ENCODE measurements at places on chromosomes 16 and 17.
A peak's percentile ranks its signal among the peaks of the same experiment; 100 is the strongest.

- no peak for ATAC-seq
Observed at GRCh38 chr16:10080051-10080772, 102.0 kb downstream of the GRIN2A start.

GRCh38 chr16:86584726-86585721 is 6.7 kb downstream of the FOXL1 start:
- no peak for ATAC-seq

GRCh38 chr16:69111876-69112230 is 6.4 kb downstream of the HAS3 start:
- ATAC-seq = no peak

DNA sequence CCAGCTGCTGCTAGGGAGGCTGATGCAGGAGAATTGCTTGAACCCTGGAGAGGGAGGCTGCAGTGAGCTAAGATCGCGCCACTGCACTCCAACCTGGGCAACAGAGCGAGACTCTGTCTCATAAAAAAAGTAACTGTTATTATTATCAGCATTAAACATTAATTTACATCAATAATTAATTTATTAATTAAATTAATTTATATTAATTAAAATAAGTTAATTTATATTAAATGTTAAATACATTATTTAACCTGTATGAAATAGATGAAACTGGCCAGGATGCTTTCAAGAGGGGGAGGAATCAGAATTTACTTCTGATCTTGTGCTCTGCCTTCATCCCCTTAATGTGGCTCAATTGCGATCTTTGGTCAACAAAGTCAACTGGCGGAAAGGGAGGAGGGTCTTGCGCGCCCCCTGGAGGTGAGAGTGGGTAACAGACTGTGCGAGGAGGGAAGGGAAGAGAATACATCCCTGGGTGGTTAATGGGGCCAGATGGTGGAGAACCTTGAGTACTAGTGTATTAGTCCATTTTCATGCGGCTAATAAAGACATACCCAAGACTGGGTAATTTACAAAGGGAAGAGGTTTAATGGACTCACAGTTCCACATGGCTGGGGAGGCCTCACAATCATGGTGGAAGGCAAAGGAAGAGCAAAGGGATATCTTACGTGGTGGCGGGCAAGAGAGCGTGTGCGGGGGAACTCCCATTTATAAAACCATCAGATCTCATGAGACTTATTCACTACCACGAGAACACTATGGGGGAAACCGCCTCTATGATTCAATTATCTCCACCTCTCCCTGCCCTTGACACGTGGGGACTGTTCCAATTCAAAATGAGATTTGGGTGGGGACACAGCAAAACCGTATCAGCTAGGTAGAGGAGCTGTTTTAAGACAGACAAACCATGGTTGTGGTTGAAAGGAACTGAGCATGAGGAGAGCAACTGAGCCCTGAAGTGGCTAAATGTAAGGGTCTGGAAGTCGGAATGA is 15.7 kb upstream of the CPPED1 start:
- ATAC-seq = peak; percentile 83

DNA sequence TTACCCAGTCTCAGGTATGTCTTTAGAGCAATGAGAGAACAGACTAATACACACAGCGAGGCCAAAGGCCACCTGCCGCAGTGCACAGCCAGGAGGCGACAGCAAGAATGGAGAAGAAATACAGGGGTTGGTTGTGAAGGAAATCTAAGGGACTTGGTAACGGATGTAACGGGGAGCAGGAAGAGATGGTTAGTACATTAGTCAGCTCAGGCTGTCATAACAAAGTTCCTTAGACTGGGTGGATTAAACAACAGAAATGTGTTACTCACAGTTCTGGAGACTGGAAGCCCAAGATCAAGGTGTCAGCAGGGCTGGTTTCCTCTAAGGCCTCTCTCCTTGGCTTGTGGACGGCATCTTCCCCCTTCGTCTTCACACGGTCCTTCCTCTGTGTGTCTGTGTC is 47.1 kb downstream of the TVP23C start:
- no peak for ATAC-seq

GRCh38 chr16:77539421-77540034 is 104.7 kb upstream of the ADAMTS18 start:
- ATAC-seq = no peak

DNA sequence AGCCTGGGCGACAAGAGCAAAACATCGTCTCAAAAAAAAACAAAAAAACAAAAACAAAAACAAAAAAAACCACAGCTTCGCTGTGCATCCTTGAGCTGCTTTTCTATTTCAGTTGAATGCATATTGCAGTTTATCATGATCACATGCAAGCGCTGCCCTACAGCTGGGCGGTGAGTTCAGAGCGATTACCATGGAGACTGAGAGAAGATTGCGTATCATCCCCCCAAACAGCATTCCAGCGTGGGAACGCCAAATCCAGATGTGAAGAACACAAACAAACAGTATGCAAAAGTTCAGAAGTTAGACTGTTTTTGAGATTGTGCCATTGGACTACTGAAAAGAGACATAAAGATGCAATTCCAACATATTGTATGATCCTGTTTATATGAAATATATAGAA is 15.1 kb upstream of the SLC52A1 start:
- no peak for ATAC-seq

- ATAC-seq = no peak
Observed at GRCh38 chr16:66682271-66682670, 14.3 kb downstream of the CMTM4 start.

DNA sequence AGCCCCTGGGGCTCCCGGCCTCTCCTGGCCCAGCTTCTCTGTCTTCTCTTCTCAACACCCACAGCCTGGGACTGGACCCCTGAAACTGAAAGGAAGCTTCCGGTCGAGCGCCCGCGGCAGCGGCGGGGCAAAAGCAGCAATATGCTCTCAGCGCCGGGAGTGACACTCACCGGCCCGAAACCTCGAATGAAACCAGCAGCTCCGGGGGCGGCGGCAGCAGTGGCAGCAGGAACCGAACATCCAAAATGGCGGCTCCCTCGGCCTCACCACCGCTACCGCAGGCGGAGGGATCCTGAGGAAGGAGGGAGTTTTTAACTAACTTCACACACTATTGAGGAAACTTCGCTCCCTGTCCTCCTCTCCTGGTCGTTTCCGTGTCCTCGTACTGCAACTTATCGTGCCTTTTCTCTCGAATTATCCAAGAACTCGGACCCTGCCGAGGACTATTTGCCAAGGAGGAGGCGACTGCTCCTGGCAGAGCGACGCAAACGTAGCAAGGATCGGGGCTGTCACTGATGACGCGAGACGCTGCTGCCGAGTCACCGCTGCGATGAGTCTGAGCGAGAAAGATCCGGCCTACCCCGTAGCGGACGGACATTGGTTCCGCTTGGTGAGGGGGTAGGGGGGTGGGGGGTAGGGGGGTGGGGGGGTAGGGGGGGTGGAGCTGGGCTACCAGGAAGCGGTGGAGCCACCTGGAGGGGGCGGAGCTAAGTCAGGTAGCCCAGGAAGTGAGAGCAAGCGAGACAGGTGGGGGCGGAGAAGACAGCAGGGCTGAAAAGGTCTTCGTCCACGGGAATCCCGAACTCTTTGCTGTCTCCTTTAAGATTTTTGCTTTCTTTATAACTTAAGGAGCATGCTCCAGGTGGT is at the start of gene AP1G1:
Gene AP1G1 (minus strand): TSS at position 242 of the 867 bp plus-strand sequence. CDS start 19,355 bp downstream, outside the sequence.
- peak; percentile 89 for ATAC-seq

DNA sequence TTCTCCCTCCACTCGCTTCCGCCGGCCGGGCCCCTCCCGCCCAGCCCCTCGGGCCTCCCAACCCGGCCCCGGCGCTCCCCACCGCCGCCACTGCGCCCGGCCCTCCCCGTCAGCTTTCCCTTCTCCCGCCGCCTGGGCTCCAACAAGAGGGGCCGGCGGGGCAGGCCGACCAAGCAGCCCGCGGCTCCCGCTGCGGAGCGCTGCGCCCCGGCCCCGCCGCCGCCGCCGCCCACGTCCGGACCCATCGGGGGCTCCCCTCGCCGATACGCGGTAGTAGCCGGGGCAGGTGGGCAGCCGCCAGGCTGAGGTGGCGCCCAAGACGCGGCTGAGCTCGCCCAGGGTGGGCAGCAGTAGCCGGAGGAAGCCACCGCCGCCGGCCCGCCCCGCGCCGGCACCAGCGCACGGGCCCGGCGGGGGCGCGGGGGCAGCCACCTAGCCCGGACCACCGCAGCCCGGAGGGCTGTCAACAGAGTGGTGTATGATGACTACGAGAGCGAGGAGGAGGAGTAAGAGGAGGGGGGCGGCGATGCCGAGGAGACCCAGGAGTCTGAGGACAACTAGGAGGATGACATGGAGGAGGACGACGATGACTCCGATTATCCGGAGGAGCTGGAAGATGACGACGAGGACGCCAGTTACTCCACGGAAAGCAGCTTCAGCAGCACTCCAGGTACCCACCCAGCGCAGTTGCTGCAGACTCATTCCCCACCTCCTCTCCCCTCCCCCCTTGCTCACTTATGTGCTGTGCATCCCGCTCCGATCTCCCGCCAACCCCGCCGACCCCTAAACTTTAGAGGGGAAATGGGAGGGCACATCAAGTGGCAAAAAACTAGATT is 498 bp downstream of the LRRC37B start:
- peak; percentile 59 for ATAC-seq

DNA sequence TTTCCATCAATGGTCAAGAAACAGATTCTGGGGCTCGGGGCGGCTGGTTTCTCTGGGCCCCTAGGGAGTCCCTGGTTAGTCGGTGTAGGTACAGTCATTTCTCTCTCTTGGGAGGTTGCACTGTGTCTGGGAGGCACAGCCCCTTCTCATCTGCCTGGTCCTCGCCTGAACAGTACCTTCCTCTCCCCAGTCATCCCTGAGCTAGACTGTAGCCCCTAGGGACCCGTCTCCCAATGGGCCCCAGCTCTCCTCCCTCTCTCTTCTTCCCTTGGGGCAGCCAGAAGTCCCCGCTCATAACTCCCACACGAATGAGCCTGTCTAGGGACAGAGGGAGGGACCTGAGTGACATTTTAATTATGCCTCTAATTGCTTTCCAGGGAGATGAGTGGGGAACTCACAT is 20.2 kb upstream of the CPSF4L start:
- ATAC-seq = no peak

DNA sequence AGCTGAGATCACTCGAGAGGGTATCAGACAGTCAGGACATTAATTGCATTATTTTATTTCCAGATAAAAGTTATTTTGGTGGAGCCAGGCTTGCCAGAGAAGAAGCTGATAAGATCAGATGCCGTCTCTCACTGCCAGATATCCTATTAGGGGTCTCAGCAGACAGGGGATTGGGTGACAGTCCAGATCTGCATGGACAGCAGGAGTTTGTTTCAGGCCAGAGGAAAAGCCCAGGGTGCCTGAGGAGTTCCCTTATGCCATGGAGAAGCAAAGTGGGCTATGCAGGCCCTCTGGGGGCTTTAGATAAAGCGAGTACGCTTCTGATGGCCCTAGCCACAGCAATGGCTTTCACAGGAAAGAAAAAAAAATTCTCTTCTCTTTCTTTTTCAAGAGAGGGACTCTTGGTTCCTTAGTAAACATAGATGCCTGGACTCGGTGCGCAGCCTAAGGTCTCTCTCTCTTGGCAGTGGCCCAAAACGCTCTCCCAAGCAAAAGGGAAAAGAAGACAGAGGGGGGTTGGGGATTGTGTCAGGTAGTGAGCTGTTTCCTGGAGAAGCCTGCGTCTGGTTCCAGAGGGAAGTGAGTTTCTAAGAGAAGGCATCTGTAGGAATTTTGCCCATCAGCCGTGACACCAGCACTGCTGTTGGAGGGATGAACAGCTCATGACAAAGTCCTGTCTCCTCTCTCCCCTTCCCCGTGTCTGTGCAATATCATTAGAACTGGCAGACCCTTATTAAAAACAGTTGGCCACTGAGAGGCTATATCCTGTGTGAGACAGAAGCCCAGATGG is 166.3 kb upstream of the FOXF1 start:
- no peak for ATAC-seq

GRCh38 chr17:752620-753219 is 656 bp upstream of the GEMIN4 start:
- ATAC-seq = peak; percentile 0

DNA sequence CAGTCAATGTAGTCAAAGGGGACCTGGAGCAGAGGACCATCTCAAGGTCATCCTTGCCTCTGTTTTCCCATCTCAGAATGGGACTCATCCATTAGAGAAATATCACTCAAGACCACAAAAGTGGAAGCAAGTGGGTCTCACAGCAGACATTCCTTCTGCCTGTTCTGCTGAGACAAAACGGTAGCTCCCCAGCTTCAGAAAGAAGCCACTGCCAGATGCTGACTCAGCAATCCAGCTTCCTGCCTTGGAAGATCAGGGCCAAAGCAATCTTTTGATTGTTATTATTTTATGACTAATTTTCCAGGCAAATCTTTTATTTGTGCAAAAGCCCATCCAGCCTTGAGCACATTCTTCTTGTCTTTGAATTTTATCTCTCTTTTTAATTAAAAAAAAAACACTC is 86.8 kb downstream of the CCT6B start:
- no peak for ATAC-seq

- no peak for ATAC-seq
Observed at GRCh38 chr17:14050616-14051015, 18.7 kb upstream of the COX10 start.

GRCh38 chr16:69145658-69146057 is 13.2 kb downstream of the UTP4 start:
- no peak for ATAC-seq

- ATAC-seq = no peak
Observed at GRCh38 chr17:35057332-35057915, 6.1 kb downstream of the RFFL start.

DNA sequence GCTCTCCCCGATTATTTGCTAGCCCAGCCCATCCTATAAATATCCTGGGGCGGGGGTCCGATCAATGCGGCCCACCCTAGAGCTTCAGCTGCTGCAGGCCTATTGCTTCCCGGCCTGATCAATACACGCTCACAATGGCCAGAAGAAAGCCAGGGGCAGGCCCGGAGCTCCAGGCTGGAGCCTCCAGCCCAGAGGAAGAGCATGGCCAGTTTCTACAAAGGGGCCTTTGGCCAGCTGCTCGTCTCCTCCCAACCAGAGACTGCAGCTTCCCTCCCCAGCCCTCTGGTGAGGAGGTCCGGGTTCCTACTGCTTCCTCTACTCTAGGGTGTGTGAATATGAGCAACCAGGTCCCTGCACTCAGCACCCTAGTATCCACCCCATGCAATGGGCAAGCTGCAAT is 36.7 kb downstream of the SALL1 start:
- no peak for ATAC-seq

DNA sequence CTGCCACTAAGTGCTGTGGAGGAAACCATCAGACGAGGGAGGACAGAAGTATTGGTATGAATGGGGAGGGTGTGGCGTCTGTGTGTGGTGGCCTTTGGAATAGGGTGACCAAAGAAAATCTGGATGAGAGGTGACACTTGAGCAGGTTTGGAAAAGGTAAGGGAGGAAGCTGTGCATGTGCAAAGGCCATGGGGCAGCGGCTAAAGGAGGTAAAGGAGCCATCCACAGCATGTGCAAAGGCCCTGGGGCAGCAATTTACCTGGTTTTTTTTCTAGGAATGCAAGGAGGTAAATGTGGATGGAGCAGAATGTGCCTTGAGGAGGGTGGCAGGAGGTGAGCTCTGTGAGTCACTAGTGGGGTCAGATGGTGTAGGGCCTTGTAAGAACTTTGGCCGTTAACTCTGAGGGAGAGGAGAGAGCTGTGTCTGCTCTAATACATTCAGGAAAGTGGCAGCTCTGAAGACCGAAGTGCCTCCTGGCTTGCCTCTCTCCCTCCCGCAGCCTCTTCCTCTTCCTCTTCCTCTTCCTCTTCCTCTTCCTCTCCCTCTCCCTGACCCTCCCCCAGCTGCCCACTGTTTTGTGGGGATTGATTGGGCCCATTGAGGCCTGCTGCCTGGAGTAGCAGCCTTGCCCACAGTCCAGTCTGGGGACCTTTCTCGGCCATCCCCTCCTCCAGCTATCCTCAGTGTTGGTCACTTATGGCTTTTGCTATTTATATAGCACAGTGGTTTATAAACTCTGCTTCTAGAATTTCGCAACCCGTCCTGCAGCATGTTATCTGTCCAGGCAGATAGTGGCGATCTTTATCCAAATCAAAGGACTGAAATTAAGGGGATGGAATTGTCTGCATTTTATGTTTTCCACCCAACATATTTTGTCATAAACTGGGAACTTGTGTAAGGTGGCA is 38.7 kb downstream of the CMIP start:
- no peak for ATAC-seq

Data from activated T-helper 17 cell treated with anti-CD3 and anti-CD28 coated beads, Interleukin-2, amount 50 U/mL, for 72 hours (primary cell).